Caco-2 (cell line): ENCODE measurements at places on chromosomes 11 and 22. TPM values are rescaled to one million over a fixed set of nuclear protein-coding genes. Genes with fewer than 3 reads are reported as not detected.

Gene APOBEC3F
- total RNA-seq: 7.8 and 9.1 TPM in 2 replicates

Gene GTSE1
- total RNA-seq: 54.4 and 55.1 TPM in 2 replicates

Gene TEX12
- not detected in 2 replicates for total RNA-seq

Gene DEPDC7
- total RNA-seq: 17.0 and 17.2 TPM in 2 replicates

Gene BCO2
- 1.3 and 2.2 TPM in 2 replicates for total RNA-seq

Gene JHY
- 0.26 and 0.34 TPM in 2 replicates for total RNA-seq

Gene ADM2
- 28.8 and 30.5 TPM in 2 replicates for total RNA-seq

Gene CELF1
- 146 and 152 TPM in 2 replicates for total RNA-seq

DNA sequence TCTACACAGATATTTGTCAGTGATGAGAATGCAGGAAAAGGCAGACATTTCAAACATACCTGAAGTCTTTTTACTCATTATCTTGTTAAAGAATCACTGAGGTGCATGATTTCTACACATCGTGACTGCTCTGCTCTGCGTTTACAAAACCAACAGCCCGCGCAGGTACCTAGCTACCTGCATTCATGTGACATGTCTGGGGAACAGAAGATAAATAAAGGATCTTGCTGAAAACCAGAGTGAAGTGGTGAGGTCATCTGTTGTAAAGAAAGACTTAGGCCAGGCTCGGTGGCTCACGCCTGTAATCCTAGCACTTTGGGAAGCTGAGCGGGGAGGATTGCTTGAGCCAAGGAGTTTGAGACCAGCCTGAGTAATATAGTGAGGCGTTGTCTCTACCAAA lies 15.7 kb downstream of the ASPHD2 start:
- DNase-seq: no peak

DNA sequence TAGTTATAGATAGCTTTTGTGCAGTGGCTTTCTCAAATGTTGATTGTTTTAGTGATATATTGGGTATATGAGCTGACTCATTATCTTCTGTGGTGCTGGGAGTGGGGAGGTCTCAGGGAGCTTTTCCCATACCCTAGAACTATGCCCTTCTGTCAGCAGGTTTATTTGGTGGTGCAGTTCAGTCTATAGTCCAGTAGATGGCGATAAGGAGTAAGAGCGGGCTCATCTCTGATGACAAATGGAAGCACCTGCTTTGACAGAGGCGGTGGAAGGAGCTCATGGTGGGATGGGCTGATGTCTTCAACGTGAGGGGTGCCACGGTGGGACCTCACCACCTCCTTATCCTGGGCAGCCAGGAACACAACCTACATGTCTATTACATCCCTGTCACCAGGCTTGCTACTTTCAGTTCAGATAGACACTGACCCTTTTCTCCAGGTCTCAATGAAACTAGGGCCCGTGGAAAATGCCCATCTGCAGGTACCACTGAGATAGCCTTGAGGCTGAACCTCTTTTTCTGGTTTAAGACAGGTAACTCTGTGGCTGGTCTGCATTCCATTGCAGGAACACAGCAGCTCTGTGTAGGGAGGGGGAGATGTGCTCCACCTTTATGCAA lies 13.0 kb upstream of the OR6A2 start:
- DNase-seq: peak; percentile 42

DNA sequence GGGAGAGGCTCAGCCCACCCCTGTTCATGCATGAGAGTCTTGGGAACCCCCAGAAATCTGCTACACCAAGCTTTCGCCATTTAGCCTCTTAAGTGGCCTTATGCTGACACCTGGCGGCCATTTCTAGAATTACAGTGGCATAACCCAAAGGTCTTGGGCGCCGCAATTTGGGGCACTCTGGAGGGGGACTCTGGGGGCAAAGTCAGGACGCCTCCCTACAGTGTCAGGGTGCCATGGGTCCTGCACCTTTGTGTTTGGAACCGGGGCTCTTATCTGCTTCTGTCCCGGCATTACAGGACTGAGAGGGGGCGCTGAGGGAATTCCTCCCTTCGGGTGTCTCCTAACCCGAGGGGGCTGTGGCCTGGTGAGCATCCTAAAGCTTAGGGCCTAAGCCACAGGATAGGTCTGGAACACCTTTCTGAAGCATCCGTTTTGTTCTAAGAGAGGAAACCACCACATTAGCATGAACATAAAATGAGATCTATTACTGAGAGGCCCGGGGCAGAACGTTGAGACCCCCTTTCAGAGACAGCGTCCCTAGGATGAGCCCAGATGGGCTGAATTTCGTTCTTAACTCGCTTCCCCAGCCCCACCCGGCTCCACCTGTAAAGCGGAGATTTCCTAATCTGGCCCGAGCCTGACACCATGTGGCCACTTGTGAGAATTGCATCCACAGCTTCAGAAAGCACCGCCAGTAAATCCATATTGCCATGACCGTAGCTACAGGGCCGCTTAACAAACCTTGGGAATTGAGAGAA lies 9.3 kb downstream of the INS start:
- DNase-seq: peak; percentile 92

- DNase-seq: no peak
Observed at GRCh38 chr11:99593197-99593596, 572.4 kb downstream of the CNTN5 start.

- no peak for DNase-seq
Observed at GRCh38 chr11:119896387-119897045, 167.5 kb upstream of the NECTIN1 start.

DNA sequence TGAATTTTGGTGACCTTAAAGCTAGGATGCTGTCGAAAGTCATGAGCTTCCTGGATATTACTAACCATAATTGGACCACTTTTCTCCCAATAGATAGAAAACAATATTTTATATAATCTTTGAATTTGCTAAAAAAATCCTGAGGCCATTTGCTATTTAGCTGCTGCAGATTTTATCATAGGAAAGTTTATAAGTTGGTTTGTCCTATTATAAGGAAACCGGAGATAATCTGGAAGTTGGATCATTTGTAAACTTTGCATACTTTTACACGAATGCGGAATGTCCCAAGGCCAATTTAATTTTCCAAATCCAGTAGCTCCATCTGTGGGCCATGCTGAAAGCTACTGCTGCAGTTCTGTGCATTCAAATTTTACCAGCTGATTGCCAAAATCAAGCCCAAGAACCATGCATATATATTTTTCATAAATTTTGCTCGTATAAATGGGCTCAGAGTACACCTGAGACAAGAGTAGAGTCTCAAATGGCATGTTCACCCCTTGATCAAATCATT lies 378.3 kb downstream of the FAM181B start:
- no peak for DNase-seq

DNA sequence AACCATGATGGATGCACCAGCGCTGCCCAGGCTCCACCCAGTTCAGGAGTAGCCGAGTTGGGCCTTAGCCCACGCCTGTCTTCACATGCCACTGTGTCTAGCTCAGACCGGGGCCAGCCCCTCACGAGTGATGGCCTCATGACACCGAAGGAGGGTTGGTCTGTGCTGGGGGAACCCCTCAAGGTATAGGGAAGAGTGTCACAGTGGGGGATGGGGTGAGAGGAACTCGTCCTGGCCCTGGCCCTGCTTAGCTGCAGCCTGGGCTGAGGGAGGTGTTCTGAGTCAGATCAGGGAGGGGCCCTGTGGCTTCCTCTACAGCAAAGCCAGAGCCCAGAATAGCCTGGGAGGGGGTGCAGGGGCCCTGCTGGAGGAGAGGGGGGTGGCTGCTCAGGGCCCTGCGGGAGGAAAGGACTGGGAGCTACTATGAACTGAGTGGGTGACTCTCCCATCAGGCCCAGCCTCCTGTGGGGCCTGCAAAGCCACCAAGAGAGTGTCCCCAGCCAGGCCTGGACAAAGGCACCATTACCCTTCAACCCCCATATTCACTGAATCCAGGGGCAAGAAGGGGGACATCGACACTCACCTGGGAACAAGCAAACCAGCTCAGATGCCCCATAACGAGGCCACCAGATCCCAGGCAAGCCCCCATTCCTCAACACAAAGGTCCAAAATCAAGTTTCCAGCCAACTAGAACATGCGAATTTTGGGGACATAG lies 41.2 kb downstream of the IGLL5 start:
- no peak for DNase-seq

DNA sequence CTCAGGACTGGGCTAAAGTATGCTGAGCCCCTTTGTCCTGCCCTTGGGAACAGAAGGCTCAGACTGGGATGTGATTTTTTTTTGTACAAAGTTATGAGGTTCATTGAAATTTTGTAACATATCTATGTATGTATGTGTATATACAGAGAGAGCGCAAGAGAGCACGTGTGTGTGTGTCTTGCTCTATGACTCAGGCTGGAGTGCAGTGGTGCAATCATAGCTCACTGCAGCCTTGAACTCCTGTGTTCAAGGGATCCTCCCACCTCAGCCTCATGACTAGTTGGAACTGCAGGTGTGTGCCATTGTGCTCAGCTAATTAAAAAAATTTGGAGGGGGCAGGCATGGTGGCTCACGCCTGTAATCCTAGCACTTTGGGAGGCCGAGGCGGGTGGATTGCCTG lies 5.7 kb downstream of the TMEM25 start:
- DNase-seq: no peak

DNA sequence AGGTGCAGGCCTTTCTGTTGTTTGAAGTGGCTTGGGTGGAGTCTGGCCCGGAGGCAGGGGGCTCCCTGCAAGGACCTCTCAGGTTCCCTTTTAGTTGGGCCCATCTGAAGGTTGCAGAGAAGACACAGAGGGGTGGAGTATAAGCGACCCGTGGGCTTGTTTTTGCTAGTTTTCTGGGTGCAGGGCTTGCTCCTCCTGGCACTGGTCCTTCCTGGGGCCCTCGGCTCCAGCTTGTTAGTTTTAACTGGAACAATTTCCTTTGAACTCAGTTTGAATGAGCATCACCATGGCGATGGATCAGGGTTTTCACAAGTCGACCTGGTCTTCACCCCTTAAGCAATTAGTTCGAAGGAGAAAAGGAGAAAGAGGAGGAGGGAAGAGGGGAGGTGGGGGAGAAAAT lies 28.5 kb upstream of the OAF start:
- DNase-seq: peak; percentile 39

GRCh38 chr11:69466039-69466438 lies 15.4 kb upstream of the LINC01488 start:
- DNase-seq: no peak

GRCh38 chr11:56852131-56852530 lies 103.6 kb upstream of the OR9G4 start:
- no peak for DNase-seq

DNA sequence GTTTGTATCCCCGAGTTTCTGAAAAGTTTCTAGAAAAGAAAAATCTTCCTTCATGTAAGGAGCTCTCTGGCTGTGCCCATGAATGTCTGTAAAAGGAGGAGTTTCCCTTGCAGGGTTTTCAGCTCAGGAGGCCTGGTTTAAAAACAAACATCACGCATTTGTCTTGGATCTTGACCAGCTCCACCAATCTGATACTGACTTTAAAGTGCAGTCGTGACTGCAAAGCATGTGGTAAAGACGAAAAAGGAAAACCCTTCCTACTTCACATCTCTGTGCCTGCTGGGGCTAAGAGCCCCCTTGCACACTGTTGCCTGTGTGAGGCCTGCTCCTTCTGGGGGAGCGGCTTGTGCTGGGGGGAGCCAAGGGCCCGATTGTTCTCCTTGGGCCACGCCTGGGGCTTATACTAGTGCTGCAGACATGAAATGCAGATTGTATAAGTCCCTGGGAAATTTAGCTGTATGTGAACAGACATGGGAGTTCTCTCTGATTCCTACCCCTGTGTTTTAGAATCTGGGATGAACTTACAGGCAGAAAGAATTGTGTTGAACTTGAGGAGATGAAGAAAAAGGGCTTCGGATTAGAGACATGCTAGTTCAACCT lies 62.1 kb downstream of the ADAMTS15 start:
- no peak for DNase-seq

DNA sequence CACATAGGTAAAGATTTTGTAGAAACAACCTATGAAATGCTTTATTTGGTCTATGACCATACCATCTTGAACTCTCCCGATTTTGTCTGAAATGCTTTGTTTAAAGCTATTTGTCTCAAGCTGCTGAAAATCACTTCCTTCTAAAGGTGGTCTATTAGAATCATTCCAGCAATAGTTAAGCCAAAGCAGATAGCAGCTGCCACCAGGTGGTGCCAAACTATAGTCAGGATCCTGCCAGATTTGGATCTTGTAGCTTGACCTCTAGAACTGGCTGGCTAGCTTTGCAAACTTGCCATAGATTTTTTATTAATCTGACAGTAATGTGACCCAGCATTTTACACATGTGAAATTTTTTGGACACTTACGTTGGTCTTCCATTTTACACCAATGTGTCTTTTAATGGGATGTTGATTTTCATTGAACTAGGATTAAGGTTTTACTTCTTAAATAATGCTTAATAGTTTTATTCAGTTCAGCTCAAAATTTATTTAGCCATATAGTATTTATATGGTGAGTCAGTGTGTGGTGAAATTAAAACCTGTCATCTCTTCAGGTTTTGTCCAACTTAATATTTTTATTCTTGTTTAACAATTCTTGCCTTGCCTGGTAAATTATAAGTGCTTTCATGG lies 19.7 kb downstream of the CTR9 start:
- peak; percentile 60 for DNase-seq

DNA sequence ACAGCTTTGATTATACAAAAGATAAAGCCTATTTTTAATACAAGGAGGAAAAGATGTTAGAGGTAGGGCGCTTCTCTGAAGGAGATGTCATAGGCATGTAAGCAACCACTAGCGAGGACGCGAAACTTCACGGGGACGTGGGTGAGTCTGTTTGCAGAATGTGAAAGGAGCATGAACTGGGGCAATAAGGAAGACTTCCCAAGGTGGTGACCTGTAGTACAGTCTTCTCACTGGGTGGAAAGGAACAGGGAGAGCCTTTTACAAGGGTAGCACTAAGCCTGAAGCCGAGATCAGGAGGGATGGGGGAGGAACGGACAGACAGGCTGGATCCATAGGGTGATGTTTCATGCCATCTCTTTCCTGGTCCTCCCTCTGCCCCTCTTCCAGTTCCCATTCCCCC lies 10.0 kb upstream of the MICAL2 start:
- DNase-seq: no peak

- DNase-seq: peak; percentile 69
Observed at GRCh38 chr11:26649884-26650283, 72.0 kb downstream of the SLC5A12 start.
